ENCODE measurements at places on chromosomes 3 and 15. TPM values are rescaled to one million over a fixed set of nuclear protein-coding genes. Genes with fewer than 3 reads are reported as not detected.

The INKA1 gene
- 1.3 TPM for total RNA-seq

- no peak for DNase-seq
These were observed 134.1 kb upstream of the ARPP21 start for GRCh38 chr3:35505181-35505580.

GRCh38 chr15:35974052-35974451 is 428.1 kb upstream of the DPH6 start:
- DNase-seq, result no peak

GRCh38 chr15:31752905-31753304 is 277.4 kb upstream of the CHRNA7 start:
- DNase-seq, result no peak

Measured in activated naive CD8-positive, alpha-beta T cell treated with anti-CD3 and anti-CD28 coated beads, Interleukin-2, amount 10 ng/mL, durations not matched to agents 7 days and 5 days (primary cell).